ENCODE measurements at places on chromosomes 1 and 21.

- DNase-seq: peak; percentile 24
Measured at GRCh38 chr1:228371741-228372182, 34.9 kb downstream of the TRIM11 start.

DNA sequence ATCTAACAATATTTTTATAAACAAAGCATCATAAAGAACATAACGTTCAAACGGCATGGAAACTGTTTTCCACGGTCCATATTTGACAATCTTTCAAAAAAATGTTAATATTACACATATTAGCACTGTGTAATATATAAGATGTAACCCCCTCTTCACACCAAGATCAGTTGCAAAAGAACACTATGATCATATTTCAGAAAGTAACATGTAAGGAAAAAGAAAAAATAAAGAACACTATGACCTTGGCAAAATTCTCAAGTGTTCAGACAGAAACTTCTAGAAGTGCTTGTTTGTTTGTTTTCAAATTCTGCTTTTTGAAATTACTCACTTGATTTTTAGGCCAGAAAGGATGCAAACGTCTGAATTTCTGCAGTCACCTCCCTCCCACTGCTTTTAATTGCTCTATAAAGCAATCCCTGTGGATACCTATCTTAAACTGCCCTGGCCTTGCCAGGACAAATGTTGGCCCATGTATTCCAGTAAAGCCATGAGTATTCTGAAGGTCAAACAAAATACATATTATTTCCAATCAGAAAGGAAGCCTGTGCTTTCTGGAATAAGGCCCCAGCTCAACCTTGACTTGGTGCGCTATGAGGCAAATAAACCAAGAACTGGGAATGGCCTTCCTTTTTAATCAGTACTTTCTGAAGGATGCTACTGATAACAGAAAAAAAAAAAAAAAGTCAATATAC lies 68.6 kb downstream of the TGFBR3 start:
- no peak for DNase-seq

DNA sequence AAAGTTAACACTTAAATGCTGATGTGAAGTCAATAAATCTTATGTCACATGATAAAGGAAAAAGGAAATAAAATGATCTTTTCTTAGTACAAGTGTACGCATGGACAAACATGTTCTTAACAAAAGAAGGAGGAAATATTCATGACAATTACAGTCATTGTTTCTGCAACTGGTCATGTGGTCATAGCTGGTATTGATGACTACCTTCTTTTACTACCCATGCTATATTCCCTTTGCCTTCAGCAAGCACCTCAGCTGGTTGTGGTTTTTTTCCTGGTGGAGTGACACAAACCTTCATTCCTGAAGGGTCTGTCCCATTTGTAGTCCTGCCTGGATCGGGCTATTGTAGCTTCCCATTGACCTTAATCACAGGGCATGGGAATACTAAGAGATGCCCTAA lies 23.4 kb upstream of the TSHB start:
- DNase-seq: no peak

DNA sequence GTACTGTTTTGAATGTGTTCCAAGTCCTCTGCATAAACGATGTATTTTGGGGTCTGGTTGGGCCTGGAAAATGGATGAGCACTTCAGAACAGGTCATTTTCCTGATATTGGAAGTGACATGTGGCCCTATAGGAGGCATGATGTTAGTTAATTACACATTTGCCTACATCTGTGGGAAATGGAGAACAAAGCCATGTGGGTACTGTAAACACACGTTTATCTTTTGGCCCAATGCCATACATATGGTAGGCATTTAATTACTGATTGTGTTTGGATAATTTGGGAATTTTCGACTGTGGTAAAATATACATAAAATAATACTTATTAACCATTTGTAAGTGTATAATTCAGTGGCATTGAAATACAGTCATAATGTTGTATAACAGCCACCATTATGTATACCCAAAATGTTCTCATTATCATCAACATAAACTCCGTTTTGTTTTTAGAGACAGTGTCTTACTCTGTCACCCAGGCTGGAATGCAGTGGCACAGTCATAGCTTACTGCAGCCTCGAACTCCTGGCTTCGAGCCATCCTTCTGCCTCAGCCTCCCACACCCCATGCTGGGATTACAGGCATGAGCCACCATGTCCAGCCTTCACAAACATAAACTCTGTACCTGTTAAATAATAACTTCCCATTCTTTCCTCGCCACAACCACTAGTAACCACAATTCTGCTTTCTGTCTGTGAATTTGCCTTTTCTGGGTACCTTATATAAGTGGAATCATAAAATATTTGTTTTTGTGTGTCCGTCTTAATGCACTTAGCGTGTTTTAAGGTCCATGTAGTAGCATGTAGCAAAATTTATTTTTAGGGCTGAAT lies 11.9 kb upstream of the RNPEP start:
- DNase-seq: no peak

DNA sequence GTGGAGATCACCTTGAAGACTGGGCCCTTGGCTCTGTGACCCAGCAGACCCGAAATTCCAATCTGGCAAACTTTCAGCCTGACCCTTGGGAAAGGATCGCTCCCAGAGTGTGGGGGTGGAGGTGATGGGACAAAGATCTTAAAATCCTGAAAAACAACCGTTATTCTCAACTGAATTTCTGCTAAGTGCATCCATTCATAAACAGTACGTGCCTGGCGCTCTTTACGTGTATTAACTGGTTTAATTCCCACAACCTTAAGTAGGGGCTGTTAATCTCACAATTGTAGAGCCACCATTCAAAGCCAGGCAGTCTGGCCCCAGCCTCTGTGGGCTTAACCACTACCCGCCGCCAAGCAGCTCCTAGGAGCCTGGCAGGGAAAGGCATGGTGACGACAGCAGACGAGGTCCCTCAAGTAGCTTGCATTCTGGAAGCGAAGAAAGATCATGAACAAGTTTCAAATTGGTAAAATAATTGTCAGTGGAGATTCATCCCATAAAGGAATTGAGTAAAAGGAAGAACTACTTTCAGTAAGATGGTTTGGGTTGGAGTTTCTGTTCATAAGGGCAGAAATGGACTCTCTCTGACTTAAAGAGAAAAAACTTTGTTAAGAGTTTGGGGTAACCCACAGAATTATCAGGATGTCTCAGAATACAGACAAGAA lies 11.4 kb upstream of the RGS16 start:
- DNase-seq: no peak

- DNase-seq: no peak
Measured at GRCh38 chr1:235940285-235940684, 73.6 kb upstream of the LYST start.

DNA sequence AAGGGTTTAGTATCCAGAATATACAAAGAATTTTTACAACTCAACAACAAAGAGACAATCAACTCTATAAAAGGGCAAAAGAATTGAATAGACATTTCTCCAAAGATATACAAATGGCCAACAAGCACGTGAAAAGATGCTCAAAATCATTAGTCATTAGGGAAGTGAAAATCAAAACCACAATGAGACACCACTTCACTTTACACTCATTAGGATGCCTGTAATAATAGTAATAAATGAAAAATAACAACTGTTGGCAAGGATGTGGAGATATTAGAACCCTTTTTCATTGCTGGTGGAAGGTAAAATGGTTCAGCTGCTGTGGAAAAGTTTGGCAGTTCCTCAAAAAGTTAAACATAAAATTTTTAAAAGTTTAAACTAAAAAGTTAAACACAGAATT lies 7.0 kb upstream of the ABCD3 start:
- no peak for DNase-seq

- no peak for DNase-seq
Measured at GRCh38 chr1:42927920-42928505, 30.7 kb downstream of the SLC2A1 start.

- no peak for DNase-seq
Measured at GRCh38 chr1:26832249-26832960, 5.9 kb downstream of the ZDHHC18 start.

DNA sequence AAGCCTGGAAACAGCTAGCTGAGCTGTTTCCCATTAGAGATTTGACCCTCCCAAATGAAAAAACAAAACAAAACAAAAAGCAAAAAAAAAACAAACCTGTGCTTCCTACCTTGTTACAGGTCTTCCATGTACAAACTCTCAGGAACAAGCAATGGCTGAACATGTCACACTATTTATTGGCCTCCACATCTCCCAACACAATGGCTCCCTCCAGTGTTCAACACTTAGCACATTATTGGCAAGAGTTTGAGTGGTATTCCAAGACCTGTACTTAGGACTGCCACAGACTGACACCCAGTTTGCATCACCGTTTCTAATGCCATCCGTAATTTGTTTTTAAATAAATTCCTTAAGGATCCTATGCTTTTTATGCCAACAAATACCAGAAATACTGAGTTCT lies 195.0 kb upstream of the OLFM3 start:
- DNase-seq: no peak

DNA sequence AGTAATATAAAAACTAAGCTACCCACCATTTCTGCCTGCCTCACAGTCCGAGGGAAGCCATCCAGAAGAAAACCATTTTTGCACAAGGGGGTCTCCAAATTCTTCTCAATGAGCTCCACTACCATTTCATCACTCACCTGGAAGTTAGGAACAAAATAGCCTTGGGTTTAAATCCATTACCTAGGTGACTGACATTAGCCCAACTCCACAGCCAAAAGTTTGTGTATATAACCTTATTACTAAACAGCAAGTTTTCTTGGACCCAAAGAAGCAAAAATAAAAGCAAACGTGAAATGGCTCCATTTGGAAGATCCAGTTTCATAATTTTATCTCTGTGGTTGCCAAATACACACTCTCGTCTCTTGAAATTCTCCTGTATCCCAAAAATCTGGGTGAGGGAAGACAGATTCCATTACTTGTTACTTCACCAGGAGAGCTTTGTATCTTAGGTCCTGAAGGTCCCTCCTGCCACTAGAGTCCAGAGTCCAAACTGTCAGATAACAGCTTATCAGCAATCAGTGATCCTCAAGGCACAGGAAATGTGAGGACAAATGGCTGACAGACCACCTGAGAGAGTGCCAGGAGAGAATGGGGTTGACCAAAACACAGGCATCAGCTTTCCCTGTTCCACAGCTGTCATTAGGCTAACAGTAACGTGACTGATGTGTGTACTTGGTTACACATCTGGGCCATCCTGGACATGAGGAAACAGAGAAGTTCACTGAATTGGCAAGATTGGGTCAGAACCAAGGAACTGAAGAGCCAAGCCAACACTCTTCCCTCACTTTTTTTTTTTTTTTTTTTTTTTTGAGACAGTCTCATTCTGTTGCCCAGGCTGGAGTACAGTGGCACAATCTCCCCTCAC lies 14.9 kb downstream of the AK2 start:
- DNase-seq: no peak

GRCh38 chr1:36687312-36687711 lies 204.6 kb upstream of the CSF3R start:
- no peak for DNase-seq

DNA sequence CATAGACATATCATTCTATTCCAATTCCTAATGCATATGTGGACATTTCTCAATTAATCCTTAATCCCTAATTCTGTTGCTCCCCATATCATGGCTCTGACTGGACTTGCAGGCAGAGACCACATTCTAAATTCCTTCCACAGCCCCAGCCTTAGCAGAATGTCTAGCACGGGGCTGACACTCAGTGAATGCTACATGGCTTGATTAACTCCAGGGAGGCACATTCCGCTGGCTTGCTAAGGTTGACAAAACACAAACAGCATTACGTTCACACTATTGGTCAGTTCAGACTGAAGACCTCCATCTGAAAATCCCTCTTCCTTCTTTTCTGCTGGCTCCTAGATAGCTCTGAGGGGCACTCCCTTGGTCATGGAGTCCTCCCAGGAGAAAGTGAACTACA lies 119.4 kb downstream of the ASTN1 start:
- no peak for DNase-seq

GRCh38 chr1:71882637-71883036 lies 399.7 kb downstream of the NEGR1 start:
- DNase-seq: no peak

- DNase-seq: peak; percentile 11
Measured at GRCh38 chr21:14120091-14120734, 90.5 kb downstream of the LIPI start.

DNA sequence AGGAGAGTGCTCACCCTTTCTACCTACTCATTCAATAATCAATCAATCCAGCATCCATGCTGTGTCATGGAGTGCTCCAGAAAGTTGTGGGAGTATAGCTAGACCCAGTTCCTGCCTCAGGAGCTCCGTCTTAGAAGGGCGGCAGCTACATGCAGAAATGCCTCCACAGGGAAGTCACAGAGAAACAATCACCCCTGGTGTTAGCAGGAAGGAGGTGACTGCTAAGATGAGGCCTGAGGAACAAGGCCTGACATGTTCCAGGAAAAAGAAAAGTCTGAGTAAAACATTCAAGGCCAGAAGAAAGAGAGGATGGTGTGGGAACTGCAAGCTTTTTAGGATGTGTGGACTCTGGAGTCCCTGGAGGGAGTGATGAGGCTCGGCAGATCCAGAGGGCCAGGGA lies 142.5 kb upstream of the MAGI3 start:
- no peak for DNase-seq

GRCh38 chr1:31054958-31055481 lies 10.5 kb downstream of the PUM1 start:
- no peak for DNase-seq

DNA sequence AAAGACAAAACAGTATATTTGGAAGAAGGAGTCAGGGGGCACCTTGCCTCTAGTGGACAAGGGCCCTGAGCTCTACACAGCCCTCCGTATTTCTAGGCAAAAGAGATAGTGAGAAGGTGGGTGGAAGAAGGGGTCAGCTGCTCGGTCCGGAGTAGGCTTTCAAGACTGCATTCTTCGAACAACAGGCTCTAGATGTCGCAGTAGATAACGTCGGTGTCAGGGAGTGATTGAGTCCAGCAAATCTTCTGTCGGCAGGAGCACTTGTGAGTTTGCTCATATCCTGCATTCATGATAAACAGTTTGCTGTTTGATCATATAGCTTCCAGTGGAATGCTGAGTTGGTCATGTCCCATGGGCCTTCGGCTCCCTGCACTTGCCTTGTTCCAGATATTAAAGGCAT lies 36.8 kb downstream of the DIPK1A start:
- no peak for DNase-seq

- no peak for DNase-seq
Measured at GRCh38 chr1:76075188-76075489, 593 bp downstream of the ST6GALNAC3 start.

- DNase-seq: no peak
Measured at GRCh38 chr1:232252546-232253118, 377.3 kb downstream of the SIPA1L2 start.

GRCh38 chr1:33182896-33183295 lies 1.1 kb upstream of the TRIM62 start:
- DNase-seq: no peak

- peak; percentile 81 for DNase-seq
Measured at GRCh38 chr1:205286335-205286950, 35.1 kb downstream of the NUAK2 start.

GRCh38 chr21:37686991-37687810 lies 229.1 kb downstream of the KCNJ6 start:
- no peak for DNase-seq

Measured in CD4-positive, alpha-beta memory T cell (primary cell).